T47D (cell line): ENCODE measurements at places on chromosomes 6 and 20.

- DNase-seq, result no peak
These were observed 7.7 kb downstream of the HLA-B start for GRCh38 chr6:31349301-31349700.

DNA sequence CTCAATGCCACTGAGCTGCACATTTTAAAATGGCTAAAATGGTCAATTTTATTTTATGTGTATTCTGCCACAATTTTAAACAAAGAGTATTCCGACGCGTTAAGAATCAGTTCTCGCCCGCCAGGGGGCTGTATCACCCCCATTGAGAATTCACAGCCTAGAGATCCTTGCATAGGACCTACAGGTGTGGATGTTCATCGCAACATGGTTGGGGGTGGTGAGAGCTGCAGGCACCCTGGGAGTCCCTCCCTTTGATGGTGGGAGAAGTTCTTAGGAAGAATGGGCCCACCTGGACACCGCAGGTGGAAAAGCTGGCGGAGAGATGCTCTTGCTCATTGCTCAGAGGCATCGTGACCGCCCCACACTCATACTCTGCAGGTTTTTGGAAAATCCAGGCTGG is 63.5 kb downstream of the SLC2A10 start:
- DNase-seq, result no peak

GRCh38 chr6:165883851-165884640 is 221.0 kb upstream of the PDE10A start:
- no peak for DNase-seq

DNA sequence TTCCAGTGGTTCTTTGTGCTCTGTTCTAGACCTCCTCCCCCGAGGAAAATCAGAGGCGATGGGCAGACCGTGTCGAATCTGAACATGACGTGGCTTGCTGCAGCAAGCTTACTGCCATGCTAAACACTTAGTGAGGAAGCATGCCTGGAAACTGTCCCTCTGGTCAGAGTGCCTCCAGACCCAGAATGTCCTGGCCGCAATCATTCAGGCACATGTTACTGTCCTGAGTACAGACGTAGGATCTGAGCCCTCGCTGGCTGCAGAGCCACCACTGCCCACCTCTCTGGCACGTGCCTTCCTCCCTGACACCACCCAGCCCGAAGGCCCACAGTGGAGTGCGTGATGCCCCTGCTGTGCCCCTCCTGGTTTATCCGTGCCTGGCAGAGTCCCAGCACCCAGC is 163.6 kb downstream of the SYNDIG1 start:
- DNase-seq, result no peak

GRCh38 chr20:10747019-10747418 is 73.2 kb upstream of the JAG1 start:
- DNase-seq, result no peak

DNA sequence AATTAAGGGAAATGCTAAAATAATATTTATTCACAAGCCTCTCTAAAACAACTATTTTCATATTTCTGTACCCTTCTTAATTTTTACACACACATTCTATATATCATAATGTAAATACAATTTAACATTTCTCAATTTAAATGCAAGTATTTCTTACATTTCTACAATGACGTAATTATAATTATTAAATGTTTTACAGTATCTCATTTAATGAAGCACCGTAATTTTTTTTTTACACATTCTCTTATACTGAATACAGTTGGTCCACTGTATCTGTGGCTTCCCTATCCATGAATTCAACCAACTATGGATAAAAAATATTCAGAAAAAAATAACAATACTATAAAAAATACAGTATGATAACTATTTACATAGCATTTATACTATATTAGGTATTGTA is 85.7 kb downstream of the AHI1 start:
- no peak for DNase-seq

DNA sequence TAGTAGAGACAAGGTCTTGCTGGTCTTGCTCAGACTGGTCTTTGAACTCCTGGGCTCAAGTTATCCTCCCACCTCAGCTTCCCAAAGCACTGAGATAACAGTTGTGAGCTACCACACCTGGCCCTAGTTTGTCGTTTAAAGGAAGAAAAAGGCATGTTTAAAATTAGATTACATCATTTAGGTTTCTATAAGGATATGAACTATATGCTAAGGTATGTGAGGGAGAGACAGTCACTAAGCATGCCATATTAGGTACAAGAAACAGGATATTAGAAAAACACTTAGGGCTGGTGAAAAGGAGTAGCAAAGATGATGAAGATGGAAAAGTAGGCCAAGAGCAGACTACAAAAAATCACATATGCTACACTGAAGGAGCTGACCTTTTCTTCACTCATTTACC is 106.4 kb downstream of the ASCC3 start:
- DNase-seq, result no peak

DNA sequence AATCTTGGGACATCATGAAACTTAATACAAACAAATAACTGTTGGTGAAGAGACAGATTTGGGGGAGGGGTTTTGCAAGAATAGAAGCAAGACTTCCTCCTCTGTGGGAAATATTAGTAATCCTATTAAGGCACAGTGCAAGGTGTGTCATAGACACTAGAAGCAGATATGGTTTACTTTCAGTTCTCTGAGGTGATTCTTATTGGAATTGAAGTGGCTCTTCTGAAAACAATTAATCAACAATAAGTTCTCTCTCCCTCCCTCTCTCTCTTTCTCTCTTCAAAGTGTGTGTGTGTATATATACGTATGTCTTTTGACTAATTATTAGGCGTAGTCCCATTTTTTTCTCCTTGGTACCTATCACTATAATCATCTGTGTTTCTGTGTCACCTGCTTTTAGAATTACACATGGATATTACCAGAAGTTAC is 99.8 kb downstream of the HIVEP2 start:
- DNase-seq, result no peak

DNA sequence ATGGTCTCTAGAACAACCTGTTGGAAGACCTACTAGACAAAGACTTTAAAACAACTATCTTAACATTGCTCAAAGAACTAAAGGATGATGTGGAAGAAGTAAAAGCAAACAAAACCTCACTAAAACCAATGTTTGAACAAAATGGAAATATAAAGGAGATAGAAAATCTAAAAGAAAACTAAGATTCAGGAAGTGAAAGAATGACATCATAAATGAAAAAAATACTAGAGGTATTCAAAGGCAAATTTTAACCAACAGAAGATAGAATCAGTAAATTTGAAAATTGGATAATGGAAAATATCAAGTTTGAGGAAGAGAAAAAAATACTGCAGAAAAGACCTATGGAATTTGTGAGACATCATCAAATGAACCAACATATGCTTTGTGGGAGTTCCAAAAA is 914.1 kb upstream of the GJE1 start:
- DNase-seq, result no peak

GRCh38 chr6:105935416-105935815 is 150.7 kb upstream of the PRDM1 start:
- DNase-seq, result no peak

GRCh38 chr6:169225131-169225576 is 28.5 kb downstream of the THBS2 start:
- DNase-seq, result no peak

GRCh38 chr6:2410656-2411380 is 165.4 kb upstream of the GMDS start:
- DNase-seq, result no peak

DNA sequence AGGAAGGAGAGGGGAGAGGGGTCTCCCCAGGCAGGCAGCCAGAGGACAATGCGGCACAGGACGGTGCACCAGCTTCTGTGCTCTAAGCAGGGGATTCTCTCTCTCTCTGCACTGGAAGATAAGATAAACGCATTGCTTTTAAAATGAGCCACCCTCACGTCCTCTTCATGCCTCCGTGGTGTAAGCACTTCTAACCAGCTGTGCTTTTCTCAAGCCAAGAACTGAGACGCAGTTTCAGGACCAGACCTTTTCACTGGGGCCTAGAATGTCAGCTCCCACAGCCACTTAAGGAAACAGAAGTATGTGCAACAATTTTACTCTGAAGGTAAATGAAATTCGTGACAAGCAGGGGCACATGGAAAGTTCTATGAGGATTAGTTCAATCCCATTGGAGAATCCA is 82.4 kb downstream of the PSMB1 start:
- DNase-seq, result no peak

GRCh38 chr20:52037370-52037769 is 154.2 kb downstream of the ZFP64 start:
- DNase-seq, result no peak

DNA sequence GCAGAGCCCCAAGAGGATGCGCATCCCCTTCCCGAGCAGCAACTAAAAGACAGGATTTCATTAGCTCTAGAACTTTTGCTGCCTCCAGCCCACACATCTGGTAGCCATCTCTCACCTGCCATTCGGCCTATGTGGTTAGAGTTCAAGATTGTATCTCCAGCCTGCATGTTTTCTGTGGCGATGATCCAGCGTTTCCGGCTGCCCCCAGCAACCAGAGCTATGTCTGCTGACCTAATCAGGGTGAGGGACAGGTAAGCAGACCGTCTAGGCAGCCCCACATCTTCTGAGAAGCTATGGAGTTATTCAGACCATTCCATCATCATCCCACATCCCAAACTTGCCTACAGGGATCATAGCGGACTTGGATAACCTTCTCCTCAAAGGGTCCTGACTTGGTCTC is 2.3 kb upstream of the CUL7 start:
- DNase-seq, result no peak

DNA sequence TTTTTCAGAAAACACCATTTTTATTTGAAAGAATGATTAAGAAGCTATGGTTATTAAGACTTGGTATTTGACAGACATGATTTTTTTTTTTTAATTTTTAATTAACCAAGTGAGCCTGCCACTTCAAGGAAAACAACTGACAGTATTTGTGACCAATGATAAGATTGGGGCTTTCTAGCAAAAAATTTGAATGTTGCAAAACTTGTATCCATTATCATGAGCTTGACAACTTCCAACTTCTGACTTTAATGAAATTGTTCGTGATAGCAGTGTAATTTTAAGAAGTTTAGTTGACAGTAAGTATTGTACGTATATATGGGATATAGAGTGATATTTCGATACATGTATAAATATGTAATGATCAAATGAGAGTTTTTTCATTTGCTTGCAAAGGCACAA is 21.6 kb upstream of the POM121L2 start:
- DNase-seq, result no peak

DNA sequence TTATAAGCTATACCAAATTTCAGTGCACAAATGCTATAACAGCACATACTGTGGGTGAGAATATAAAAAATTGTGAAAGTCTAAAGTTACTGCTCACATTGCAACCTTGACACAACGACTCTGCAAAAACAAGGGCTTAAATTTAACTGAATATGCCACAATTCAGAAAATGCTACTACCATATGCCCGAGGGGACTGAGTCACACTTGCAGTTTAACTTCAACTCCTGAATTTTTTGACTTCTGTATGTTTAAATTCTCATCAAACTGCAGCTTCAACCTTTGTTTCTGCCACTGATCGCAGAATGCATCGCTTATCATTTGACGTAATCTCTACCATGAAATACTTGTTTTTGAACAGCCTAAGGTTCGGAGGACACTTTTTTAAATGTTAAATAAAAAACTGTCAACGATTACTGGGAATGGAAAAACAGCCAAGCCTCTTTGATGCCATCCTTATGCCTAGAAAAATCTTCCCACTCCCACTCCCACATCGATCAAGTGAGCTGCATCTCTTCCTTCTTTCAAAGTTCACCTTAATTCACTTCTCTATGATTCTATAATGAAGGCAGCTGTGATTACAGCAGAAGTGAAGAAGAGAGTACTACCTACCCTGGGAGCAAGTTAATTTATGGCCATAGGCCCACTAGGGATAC is 136.5 kb downstream of the ATXN1 start:
- DNase-seq, result no peak

GRCh38 chr6:131134980-131135243 is 355 bp upstream of the AKAP7 start:
- no peak for DNase-seq

DNA sequence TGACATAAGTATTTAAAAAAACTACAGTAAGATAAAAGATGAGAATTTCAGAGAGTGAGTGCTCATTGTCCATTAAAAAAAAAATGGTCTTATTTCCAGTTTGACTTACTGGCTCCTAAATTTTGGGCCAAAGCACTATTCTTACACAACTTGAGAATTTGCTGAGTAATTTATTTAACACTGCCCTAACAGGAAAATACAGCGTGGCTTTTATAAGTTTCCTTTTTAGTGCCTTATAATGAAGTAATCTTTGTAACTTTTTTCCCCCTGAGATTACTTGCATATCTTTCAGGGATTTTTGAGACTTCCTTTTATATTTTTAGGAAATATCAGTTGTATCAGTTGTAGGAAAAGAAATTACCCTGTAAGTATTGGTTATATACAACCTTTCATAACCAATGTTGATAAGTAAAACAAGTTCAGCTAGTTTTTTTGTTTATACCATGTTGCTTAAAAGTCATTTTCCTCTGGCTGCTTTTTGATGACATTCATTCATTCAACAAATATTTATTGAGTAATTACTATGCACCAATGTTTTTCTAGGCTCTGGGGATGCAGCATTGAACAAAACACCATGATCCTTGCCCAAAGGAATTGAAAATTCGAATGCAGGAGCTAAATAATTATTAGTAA is 106.4 kb upstream of the SGK1 start:
- no peak for DNase-seq

DNA sequence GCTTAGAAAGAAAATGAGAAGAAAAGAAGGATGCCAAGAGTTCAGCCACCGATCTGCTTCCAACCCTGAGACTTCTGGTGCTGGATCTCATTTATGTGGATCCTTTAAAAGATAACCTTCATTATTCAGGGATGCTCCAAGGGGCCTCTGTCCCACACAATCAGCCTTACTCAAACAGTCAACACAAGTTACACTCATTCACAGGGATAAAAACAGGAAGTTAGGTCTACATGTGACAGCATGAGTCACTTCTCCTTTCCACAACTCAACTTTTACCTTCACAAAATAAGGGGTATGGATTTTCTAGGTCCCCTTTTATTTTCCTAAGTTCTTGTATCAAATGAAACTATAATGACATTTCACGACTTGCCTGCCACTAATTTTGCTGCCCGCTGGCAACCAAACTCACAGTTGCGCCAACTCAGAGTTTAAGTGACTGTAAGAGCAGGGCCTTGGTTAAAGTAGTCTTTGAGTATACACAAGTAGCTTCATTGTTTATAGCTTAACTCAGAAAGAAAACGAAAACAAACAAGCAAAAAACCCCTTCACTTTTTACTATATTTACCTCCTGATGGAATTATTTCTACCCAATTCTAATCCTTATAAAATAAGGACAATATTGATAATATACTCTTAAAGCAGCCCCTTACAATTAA is 278.8 kb upstream of the RUNX2 start:
- DNase-seq, result no peak

- no peak for DNase-seq
These were observed 425.3 kb upstream of the NOX3 start for GRCh38 chr6:155880900-155881299.

- DNase-seq, result no peak
These were observed 7.4 kb downstream of the TNFAIP3 start for GRCh38 chr6:137874204-137875057.
